ENCODE measurements at places on chromosomes 6 and 20.

- no peak for DNase-seq
Measured at GRCh38 chr20:59405226-59406200, 105.1 kb downstream of the EDN3 start.

DNA sequence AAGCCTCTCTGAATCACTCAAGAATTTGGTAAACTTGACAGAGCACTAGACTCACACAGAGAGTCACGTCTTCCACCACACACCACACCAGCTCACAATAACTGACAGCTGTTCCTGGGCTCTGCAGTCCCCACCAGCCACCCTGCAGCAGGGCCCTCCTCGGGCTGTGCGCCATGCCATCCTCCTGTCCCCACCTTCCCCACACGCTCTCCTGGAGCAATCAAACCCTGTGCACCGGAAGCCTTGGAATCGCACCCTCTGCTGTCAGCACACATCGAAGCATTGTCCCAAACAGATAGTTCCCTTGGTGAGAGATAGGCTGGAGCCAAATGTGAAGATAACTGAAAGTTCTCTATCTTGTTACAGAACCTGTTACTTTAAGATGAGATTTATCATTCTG lies 191.0 kb downstream of the TBXT start:
- no peak for DNase-seq

- peak; percentile 41 for DNase-seq
Measured at GRCh38 chr6:8195040-8195713, 92.8 kb upstream of the EEF1E1 start.

DNA sequence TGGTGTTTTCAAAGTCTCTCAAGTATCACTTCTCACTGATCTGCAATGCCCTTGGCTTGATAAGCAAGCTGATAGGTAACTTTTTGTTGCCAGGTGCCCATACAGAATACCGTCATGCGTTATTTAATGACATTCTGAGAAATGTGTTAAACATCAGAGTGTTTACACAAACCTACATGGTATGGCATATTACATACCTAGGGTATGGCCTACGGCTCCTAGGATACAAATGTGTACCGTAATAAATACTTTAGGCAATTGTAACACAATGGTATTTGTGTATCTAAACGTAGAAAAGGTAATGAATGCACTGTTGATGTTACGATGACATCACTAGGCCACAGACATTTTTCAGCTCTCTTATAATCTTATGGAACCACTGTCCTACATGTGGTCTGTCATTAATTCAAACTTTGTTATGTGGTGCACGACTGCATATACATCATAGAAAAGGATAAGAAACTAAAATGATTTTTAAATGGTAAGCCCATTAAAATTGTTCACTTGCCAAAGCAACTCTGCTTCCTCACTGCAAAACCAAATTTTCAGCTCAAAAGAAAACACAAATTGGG lies 35.7 kb downstream of the CSNK2A1 start:
- no peak for DNase-seq

- no peak for DNase-seq
Measured at GRCh38 chr6:33490621-33491020, 36.2 kb downstream of the ZBTB9 start.

DNA sequence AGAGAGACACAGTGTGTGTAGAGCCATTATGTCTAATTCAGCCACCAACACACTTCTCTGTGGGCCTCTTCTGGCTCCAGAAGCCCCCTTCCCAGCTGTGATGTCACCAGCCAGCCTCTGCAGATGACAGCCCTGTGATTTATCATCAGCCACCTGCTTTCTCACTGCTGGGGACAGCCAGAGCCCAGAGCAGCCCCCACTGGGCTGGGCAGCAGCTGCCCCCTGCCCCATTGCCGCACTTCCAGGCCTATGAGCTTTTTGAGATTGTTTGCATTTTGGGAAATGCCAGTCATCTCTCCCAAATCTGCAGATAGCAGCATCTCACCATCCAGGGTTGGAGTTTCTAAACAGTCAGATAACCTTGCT lies 21.9 kb upstream of the STX16 start:
- DNase-seq = no peak

DNA sequence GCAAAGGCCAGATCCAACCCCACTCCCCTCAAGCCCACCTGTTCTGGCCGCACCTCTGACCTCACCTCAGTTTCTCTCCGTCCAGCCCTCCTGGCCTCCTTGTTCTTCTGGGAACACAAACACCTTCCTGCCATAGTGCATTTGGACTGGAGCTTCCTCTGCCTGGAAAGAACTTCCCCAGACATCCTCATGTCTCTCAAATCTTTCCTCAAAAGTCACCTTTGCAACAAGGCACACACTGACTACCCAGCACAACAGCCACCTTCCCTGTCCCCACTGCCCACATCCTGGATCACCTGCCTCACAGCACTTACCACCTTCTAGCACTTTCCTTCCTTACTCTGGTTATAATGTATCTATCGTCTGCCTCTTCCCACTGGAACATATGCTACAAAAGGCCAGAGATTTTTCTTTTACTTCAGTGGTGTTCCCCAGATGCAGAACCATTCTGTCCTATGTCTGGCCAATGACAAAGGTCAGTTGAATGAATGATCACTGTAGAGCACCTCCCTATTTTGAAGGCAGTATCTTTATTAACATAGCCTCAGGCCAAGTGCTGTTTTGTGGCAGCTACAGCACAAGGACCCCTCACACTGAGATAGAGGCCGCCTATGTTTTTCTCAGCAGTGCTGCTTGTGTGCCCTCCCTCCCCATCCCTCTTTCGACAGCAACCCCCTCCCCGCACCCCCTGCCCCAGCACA lies 4.1 kb downstream of the HLA-B start:
- DNase-seq = peak; percentile 29

GRCh38 chr6:122400462-122401089 lies 1.1 kb downstream of the HSF2 start:
- peak; percentile 61 for DNase-seq

GRCh38 chr6:37690964-37691735 lies 6.5 kb downstream of the MDGA1 start:
- DNase-seq = no peak

DNA sequence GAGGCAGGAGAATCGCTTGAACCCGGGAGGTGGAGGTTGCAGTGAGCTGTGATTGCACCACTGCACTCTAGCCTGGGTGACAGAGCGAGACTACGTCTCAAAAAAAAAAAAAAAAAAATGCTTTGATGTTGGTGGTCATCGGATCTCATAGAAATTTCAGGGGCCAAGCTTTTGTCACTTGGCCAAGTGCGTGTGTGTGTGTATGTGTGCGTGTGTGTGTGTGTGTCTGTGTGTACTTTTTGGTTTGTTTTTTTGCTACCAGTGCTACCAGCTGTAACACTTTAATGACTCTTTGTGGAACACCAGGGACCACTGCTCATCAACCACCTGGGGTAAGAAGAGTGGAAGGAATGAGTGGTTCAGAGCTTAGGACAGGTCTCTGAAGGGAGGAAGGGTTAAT lies 49.7 kb downstream of the TRAF3IP2 start:
- no peak for DNase-seq

DNA sequence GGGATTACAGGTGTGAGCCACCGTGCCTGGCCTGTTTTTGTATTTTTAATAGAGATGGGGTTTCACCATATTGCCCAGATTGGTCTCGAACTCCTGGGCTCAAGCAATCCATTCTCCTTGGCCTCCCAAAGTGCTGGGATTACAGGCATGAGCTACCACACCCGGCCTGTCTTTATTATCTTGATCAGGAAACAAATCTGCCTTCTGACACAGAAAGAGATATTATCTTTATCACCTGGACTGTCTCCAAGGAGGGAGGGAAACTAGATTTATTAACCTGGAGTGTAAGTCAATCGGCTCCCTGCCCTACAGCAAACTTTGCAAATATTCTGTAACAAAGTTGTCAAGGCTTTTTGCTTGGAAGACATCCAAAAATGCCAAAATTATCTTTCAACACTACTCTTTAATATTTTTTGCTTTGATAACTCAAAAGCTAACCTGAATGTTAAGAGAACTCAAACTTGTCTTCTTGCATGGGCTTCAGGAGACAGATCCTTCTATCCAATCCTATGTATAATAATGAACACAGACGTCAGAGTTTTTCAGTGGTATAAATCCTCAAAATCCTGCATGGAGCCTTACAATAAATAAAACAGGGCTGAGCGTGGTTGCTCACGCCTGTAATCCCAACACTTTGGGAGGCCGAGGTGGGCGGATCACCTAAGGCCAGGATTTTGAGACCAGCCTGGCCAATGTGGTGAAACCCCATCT lies 85.0 kb upstream of the LOC128125822 start:
- DNase-seq = no peak

DNA sequence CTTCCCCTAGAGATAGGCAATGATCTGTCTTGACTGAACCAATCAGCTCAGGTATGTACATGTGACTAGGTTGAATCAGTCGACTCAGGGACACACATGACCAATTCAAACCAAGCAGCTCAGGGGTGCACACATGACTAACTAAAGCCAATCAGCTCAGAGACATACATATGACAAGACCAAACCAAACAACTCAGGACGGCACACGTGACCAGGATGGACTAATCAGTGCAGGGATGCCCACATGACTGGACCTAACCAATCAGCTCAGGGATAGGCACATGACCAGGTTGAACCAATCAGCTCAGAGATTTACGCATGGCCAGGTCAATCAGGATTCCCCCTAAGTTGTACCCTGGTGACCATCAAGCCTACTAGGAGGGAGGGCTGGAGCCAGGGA lies 310.3 kb downstream of the CDH26 start:
- no peak for DNase-seq

DNA sequence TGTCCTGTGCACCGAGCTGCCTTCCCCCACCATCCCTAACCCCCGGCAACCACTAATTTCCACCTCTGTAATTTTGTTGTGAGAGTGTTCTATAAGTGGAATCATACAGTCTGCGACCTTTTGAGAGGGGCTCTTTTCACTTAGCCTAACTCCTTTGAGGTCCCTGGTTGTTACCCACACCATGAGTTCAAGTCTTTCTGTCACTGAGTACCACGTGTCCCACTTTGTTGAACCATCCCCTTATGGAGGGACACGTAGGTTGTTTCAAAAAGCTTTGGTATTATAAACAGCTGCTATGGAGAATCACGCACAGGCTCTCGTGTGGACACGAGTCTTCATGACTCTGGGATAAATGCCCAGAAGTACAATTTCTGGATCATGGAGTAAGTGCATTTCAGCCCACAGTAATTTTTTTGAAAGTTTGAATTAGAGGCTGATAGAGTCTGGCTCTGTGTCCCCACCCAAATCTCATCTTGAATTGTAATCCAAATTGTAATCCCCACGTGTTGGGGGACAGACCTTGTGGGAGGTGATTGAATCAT lies 9.5 kb downstream of the FAM209B start:
- DNase-seq = no peak

DNA sequence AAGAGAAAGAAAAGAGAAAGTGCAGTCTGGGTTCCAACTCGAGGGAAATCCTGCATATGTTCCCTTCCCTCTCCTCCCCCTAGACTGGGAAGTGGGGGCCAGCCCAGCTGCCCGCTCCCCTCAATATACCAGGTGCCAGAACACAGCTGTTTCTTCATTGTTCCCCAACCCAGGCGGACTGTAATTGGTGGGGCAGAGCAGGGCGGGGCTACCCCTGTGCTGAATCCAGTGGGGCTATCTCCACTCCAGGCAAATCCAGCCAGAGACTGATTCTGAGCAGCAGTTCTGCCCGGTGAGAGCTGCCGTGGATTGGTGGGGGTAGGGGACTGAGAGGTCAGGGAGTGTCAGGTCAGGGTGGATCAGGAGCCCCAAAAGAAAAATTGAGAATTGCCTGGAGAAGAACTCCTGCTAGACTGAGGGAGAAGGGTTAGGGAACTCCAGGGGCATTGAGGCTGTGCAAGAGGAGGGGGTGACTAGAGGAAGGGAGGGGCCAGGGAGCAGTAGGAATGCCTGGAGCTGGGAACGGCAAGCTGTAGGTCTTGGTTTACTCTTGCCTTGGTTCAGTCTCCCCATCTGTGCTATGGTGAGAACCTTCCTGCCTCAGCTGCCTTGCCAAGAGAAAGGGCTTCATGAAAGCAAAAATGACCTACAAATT lies at the start of gene MYMX:
Gene MYMX, plus strand, starts transcription at position 250 of the 655 bp plus-strand sequence. CDS start 546 bp downstream, outside the sequence.
- peak; percentile 23 for DNase-seq

- no peak for DNase-seq
Measured at GRCh38 chr20:63704749-63705117, 3.0 kb downstream of the ARFRP1 start.

- peak; percentile 83 for DNase-seq
Measured at GRCh38 chr20:17925141-17925939, 43.3 kb downstream of the SNX5 start.

- DNase-seq = no peak
Measured at GRCh38 chr20:44187054-44187771, at the start of gene JPH2. TSS of gene JPH2 (minus strand) at chr20:44187188. CDS start at chr20:44186705, 483 bp downstream.

GRCh38 chr6:87183687-87184086 lies 28.3 kb downstream of the ZNF292 start:
- DNase-seq = peak; percentile 22

- no peak for DNase-seq
Measured at GRCh38 chr20:40899344-40899743, 129.3 kb upstream of the TOP1 start.

- no peak for DNase-seq
Measured at GRCh38 chr6:72032086-72032485, 145.7 kb downstream of the RIMS1 start.

GRCh38 chr6:40348591-40348990 lies 238.6 kb downstream of the LRFN2 start:
- DNase-seq = no peak

- DNase-seq = no peak
Measured at GRCh38 chr6:167303675-167304625, 12.8 kb downstream of the UNC93A start.

DNA sequence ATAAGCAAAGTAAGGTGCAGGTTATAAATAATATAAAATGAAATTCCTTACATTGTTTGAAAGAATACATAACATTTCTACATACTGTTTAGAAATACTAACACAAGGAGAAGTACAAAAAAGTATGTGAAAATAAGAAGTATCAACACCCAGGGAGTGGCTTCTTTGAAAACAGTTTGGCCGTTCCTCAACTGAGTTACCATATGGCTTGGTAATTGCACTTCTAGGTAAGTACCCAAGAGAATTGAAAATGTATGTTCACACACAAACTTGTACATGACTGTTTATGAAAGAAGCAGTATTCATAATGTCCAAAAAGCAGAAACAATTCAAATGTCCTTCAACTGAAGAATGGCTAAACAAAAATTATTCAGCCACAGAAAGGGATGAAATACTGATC lies 30.7 kb downstream of the PAK5 start:
- no peak for DNase-seq

DNA sequence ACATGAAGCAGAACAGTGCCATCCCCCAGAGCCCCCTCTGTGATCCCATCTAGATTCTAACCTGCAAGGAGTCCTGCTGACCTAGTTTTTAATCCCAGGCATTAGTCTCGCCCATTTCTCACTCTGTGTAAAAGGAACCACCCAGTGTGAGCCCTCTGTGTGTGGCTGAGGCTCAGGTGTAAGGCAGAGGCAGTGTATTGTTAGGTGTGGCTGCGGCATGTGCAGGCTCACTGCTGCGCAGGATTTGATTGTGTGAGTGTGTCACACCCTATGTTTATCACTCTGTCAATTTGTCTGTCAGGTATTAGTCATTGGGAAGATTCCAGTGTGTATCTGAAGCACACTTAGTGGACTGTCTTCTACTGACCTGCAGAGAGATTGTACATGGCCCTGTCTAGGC lies 13.7 kb upstream of the CST8 start:
- DNase-seq = no peak

Measured in OCI-M1 (cell line).